ENCODE measurements at places on chromosomes 3 and 15. TPM values are rescaled to one million over a fixed set of nuclear protein-coding genes. Genes with fewer than 3 reads are reported as not detected.

GRCh38 chr3:113535898-113536297 lies 3.5 kb downstream of the SIDT1 start:
- H3K4me1 ChIP-seq = peaks cover 13% of the 10 kb centered on the region
- DNase-seq = no peak
- H3K27me3 ChIP-seq = peaks cover 40% of the 10 kb centered on the region
- H3K4me3 ChIP-seq = no peak overlapping the region
- no peaks in the 10 kb centered on the region for H3K36me3 ChIP-seq

DNA sequence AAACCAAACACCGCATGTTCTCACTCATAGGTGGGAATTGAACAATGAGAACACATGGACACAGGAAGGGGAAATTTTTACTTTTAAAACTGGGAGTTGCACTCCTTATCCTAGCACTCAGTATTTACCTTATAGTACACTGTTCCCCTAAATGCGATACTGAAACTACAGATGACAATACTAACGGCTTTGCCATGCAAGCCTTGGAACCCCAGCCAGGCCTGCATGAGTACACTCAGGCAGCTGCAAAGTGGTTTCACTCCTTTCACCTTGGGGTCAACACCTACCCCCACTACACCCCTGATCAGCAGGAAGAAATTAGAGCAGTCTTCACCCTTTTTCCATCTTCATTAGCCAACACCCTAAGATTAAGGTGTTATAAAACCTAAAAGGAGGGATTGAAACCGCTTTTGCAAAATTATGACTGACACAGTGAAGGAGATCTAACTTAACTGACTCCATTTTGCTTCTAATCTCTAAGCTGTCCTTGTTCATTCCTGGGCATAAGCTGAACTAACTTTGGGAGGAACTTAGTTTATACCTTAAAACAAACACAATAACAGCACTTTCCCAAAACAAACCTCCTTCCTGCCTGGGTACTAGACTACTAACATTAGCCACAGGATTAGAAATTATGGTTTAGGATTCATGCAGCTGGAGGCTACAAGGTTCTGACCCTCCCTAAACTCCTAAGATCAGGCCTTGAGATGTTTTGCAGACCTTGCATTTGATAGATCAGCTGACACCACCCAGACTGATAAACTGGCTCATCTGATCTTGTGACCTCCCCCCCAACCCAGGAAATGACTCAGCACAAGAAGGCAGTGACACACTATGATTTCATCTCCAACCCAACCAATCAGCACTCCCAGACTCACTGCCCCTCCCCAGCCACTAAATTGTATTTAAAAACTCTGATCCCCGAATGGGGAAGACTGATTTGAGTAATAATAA lies 452.1 kb upstream of the PPP2R3A start:
- peak; percentile 52 for DNase-seq
- no peak overlapping the region for H3K4me3 ChIP-seq
- H3K36me3 ChIP-seq = no peaks in the 10 kb centered on the region
- H3K27me3 ChIP-seq = no peaks in the 10 kb centered on the region
- peaks cover 7% of the 10 kb centered on the region for H3K4me1 ChIP-seq
- peak overlapping the region; percentile 48 for H3K27ac ChIP-seq

GRCh38 chr3:126356373-126357264 lies 589 bp downstream of the KLF15 start:
- no peaks in the 10 kb centered on the region for H3K36me3 ChIP-seq
- peak overlapping the region; percentile 39 for H3K4me3 ChIP-seq
- peaks cover 21% of the 10 kb centered on the region for H3K4me1 ChIP-seq
- DNase-seq = no peak

DNA sequence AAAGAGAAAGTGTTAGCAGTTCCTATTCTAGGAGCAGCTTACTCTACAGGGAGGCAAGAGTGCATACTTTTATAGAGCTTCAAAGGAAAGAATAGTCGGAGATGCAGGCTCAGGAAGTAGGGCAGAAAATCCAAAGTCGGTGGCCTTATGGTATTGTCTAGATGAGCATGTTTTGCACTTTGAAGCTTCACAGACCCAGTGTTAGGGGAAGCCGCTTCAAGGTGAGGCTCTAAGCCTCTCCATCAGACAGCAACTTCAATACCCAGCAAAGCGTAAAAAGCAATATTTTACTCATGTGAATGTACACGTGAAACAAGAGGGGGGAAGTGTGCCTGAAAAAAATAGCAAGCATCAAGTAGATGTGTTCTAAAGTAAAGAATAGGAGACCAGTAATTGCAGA lies 125.6 kb upstream of the RASGRP1 start:
- H3K4me3 ChIP-seq = no peak overlapping the region
- no peak overlapping the region for H3K27ac ChIP-seq
- H3K36me3 ChIP-seq = no peaks in the 10 kb centered on the region
- peaks cover 3% of the 10 kb centered on the region for H3K4me1 ChIP-seq
- no peaks in the 10 kb centered on the region for H3K27me3 ChIP-seq
- DNase-seq = no peak

GRCh38 chr3:53892286-53892637 lies 603 bp upstream of the SELENOK start:
- DNase-seq = no peak
- H3K27me3 ChIP-seq = peaks cover 15% of the 10 kb centered on the region
- H3K27ac ChIP-seq = peak overlapping the region; percentile 70
- peaks cover 14% of the 10 kb centered on the region for H3K4me1 ChIP-seq
- no peaks in the 10 kb centered on the region for H3K36me3 ChIP-seq

GHSR gene
- not detected for total RNA-seq

KLHL24 gene
- 40.1 TPM for total RNA-seq

All from astrocyte (in vitro differentiated cells and primary cell).